Activated T-helper 1 cell treated with anti-CD3 and anti-CD28 coated beads, Interleukin-12 subunit alpha, Interleukin-12 subunit beta, Interleukin-2, Interleukin-4 antibody, amounts not matched to agents 30 ng/mL and 10 ng/mL and 1 ng/mL, durations not matched to agents 14 hours and 24 hours and 36 hours (primary cell): ENCODE measurements at places on chromosomes 7 and 10. TPM values are rescaled to one million over a fixed set of nuclear protein-coding genes. Genes with fewer than 3 reads are reported as not detected.

LIPA gene
- 5.3 and 6.2 TPM in 2 replicates for total RNA-seq

SVIL gene
- total RNA-seq, result 7.4 and 8.1 TPM in 2 replicates

C7orf57 gene
- 0.10 and 0.31 TPM in 2 replicates for total RNA-seq

PRKAR2B gene
- total RNA-seq, result 0.42 and 1.0 TPM in 2 replicates
